ENCODE measurements at places on chromosomes 12 and 14.

- DNase-seq, result no peak
Observed at GRCh38 chr14:104504172-104504735, 75.3 kb upstream of the C14orf180 start.

- DNase-seq, result no peak
Observed at GRCh38 chr12:2255311-2255710, 202.5 kb downstream of the CACNA1C start.

GRCh38 chr14:104114421-104115130 lies 23.8 kb upstream of the KIF26A start:
- DNase-seq, result no peak

DNA sequence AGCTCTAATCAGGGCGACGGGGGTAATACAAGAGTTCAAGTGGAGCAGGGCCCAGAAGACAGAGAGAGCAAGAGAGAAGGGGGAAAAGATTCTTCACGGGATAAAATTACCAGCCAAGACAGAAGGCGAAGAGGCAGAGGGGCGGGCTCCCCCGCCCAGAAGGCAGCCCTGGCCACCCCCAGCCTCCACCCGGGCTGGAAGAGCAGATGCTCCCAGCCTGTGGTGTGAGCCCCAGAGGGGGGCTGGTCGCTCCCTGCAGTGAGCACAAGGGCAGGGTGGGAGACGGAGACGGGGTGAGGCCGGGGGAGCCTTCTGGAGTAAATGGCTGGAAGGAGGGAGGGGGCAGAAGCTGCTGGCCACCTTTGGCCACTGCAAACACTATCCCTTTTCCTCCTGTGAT lies 1035.6 kb downstream of the VRK1 start:
- no peak for DNase-seq

DNA sequence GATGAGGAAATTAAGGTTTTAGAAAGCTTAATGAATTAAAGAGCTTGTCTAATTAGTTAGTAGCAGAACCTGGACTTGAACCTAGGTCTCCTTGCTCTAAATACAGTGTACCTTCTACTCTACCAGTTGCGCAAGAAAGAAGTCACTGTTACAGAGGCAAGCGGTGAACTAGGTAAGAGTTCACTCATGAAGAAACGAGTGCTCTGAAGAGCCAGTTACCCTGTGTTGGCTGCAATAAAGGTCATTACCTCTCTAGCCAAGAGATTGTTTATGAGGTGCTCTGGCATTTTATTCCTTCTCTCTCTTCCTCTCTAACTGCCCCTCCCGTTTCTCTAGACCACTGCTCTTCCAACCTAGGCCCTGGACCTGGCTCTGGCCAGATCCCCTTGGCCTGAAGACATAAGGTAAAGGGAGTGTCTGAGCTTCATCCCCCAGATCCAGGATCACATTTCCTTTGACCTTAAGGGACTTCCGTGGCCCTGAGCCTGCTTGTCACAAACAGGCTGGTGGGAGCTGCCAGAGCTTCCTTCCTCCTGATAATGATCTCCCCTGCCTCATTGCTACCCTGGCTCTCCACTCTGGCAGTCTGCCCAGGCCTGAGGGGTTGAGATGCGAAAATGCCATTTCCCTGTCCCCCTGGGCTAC lies 1.9 kb downstream of the RNASE7 start:
- no peak for DNase-seq

DNA sequence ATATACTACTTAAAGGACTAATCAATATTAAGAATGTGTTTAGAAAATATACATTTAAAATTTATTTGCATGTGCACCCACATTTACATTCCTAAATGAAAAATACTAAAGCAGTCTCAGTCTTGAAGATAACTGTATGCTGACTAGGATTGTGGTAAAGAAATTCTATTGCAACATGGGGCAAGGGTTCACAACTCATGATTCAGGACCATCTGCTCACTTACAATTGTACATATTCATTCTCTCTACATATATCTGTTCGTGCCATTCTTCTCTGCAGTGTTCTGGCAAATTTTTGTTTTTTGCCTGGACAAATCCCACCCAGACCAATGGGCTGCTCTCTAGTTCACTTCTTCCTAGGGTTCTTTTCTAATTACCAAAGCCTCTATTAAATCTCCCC lies 417.2 kb upstream of the NOVA1 start:
- no peak for DNase-seq

GRCh38 chr14:70573050-70573449 lies 27.4 kb downstream of the MED6 start:
- DNase-seq, result no peak
